ENCODE measurements at places on chromosomes 3 and 15.

- no peak for DNase-seq
These were observed 14.8 kb downstream of the CRYGS start for GRCh38 chr3:186529201-186529999.

DNA sequence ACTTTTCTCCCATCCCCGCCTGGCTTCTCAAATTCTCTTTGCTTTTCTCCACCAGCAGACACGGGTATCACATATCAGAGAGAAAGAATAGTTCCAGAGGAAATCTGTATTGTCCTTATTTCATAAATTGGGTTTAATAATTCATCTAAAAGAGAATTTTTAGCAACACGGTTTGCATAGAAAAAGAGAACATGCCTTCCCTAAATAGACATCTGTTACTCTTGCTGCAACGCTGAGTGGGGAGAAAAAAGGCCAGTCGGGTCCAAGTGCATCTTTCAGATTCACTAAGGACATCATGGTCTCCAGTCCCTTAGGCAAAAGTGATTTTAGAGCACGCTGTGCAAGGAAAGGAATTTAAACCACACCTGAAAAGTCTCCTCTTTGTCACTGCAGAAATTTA lies 201.3 kb downstream of the ABHD5 start:
- no peak for DNase-seq

GRCh38 chr3:72872183-72872582 lies 15.7 kb upstream of the GXYLT2 start:
- no peak for DNase-seq

DNA sequence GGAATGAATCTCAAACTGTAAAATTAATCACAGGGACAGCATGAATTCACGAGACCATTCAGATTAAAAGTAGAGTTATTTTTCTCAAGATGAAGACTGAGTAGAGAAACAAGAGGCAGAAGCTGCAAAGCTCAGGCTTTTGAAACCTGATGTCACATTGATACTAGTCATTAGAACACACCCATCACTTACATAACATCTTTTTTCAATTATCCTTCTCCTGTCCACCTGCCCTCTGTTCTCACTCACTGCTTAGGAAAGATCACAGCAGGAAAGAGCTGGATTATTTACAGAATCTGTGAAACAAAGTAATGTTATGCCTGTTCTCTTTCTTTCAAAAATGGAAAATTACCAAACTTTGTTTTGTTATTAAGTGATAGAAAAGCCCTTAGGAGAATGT lies 72.0 kb upstream of the CDAN1 start:
- DNase-seq = no peak

DNA sequence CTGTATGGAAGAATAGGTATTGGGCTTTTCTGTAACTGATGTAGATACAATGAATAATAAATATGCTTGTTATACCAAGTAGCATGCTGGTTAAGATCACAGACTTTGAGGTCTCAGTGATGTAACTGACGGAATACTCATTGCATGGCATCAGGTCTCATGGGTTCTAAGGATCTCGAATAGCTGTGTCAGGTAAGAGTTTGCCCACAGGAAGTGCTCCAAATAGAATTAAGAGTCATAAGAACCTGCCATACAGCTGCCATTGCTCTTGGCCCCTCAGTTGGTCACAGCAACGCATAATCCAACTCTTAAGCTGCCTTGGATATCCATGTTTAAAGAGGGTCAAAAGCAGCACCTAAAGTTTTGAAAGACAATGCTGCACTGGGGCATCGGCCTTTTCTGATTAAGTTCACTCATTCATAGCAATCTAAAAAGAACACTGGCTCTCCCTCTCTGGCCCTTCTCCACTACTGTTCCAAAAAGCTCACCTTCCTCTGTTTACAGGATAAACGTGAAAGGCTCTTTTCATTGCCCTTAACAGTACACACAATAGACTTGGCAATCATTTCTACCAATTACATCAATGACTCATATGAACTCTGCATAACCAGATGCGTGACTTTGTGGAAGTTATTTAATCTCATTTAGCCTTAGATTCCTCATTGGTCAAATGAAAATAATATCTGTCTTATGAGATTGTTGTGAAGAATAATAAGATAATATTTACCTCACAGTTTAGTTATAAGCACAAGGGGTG lies 74.6 kb downstream of the ZBTB20 start:
- no peak for DNase-seq

DNA sequence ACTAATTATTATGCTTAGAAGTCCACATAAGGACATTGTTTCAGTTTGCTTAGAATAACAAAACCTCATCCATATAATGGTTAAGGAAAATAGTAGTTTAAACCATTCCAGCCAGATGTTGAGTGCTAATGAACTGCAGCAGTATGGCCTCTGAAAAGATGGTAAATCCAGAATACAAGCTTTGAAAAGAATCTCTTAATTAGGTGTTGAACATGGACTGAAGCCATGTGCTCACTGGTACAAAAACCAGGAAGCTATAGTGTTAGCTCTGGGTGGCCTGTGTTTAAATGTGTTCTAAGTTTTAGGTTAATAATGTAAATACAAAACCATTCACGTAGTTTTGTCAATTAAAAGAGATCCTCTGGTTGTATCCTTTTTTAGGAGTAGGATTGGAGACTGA lies 78.2 kb downstream of the GALK2 start:
- no peak for DNase-seq

- DNase-seq = no peak
These were observed 14.8 kb downstream of the WDR53 start for GRCh38 chr3:196553551-196553950.

- DNase-seq = no peak
These were observed 6.0 kb upstream of the CEMIP start for GRCh38 chr15:80773122-80773551.

GRCh38 chr3:170021083-170021482 lies 16.7 kb upstream of the GPR160 start:
- DNase-seq = no peak

- DNase-seq = no peak
These were observed 15.0 kb upstream of the VPS8 start for GRCh38 chr3:184796954-184797353.

GRCh38 chr15:31374986-31375385 lies 48.4 kb downstream of the KLF13 start:
- DNase-seq = no peak

DNA sequence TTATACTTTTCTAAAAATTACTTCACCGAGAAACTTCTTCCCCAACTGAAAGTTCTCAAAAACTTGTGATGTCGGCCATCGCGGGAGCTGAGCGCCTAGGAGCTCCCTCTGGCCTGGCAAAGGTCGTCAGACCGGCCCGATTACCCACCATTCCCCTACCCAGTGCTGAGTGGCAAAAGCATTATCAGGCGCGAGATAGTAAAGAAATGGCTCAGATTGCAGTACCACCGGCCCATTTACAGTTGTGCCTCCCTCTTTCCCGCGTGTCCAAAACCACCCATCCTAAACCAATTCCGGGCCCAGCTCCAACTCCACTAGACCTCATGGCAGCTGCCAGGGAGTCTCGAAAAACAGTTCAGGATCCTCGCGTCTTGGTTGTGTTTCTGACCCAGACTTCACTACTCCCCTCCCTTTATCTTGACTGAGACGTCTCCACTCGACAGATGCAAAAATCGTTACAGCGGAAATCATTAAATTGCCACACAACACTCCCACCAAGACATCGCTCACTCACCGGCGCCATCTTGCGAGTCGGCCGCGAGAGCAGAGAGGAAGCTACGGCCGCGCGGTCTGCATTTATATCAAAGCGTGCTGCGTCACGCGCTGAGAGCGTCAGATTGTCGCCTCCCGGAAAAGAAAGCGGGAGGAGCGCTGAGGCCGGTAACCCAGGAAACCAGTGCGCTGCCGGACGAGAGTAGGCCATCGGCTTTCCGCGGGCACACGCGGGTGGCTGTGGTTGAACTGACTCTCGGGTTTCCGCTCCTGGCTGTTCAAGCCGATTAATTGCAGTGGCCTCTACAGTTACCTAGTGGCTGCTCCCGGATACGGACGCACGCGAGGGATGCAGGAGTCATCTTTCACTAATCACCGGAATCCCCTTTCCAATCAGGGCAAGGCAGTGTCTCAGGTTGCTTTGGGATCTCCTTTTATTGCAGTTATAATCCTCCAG lies at the start of gene RPL22L1:
Gene RPL22L1 (minus strand): TSS at position 551 of the 949 bp plus-strand sequence. CDS start 28 bp downstream, at position 523.
- DNase-seq = peak; percentile 95

DNA sequence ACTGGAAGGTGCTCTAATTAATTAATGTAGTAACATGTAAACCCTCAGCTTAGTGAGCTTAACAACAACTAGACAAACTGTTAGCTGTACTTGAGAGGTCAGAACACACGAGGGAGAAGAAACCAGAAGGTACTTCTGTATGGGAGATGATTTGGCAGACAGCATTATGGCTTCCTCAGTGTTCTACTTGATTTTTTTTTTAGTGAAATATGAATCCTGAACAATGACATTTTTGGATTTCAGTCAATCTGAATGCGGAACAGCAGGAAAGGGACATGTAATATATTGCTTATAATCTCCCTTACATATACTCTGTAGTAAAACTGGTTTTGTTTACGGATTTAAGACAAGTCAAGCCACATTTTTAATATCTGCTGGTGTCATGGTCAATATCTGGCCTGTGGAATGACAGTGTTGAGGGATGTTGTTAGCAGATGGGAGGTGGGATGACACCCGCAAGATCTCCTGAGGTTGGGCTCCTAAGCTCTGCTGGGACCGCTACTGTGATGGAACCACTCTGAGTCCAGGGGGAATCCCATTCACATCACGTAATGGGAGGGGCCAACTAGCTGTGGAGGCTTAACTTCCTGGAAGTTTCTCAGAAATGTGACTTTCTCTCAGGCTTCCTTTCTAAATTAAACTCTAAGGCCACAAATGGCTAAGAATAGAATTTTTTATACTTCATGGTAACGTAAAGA lies 18.7 kb downstream of the TNFAIP8L3 start:
- no peak for DNase-seq

DNA sequence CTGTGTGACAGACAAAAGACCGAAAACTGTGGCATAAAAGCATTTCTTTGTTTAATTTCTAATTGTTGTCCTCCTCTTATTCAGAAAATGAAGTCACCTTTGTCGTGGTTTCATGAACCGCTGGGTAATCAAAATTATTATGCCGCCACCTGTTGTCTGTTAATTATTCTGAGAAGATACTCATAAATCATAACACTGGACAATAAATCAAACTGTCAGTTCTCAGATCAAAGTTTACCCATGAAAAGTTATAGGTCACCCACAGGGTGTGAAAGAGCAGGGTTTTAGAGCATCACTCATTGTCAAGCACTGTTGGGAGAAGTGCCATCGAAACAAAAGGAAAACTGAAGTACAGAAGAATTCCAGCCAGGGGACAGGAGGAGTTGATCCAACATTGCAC lies 474.3 kb downstream of the NR2F2 start:
- no peak for DNase-seq
